ENCODE measurements at places on chromosomes 11 and 22.

DNA sequence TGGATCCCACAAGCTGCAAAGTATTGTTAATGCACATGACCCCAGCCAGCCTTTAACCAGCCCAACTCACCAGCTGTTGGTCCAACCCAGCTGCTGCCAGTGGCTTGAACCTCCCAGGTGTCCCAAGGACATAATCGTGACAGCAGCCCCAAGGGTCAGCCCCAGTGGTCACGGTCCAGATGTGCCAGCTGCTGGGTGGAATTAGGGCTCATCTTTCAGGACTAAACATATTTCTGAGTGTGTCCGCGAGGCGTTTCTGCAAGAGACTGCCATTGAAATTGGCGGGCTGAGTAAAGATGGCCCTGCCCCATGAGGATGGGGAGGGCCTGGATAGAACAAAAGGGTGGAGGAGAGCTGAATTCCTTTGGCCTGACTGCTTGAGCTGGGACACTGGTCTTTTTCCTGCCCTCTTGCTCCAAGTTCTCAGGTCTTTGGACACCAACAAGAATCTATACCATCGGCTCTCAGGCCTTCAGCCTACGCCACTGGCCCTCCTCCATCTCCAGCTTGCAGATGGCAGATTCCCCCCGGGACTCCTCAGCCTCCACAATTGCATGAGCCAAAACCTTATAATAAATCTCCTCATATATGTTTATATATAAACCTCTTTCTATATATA is 240.2 kb downstream of the MN1 start:
- no peak for DNase-seq

DNA sequence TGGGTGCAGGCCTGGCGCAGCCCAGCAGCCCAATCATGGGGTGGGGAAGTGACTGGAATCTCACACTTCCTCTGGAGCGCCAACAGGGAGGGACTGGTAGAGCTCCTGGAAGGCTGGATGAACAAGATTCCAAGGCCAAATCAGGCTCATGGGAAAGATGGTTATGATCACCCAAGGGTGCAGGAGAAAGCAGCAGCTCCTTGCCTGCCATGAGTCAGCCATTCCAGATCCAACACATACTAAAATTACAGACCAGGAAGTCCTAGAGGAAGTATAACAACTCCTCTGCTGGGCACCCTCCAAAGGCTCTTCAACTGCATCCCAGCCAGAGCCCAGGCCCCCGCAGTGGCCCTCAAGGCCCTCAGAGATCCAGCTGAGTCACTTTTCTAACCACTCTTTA is 427.3 kb downstream of the TENM4 start:
- DNase-seq: no peak

GRCh38 chr11:75946531-75947530 is 131.8 kb downstream of the UVRAG start:
- DNase-seq: no peak

DNA sequence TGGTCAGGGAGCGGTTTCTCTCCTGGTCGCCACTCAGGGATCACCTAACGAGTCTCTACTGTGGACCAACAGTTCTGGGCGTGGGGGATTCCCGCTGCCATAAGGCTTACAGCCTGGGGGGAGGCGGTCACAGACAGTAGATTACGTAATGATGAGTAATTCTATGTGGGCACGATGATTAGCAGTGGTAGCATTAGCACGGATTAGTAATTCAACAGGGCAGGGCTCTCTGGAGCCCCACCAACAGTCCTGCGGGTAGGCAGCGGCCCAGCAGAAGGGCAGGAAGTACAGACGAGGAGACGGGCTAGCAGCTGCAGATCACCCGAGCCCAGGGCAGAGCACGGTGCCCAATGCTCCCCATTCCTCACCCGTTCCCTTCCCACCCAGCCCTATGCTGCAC is 3.6 kb downstream of the SHISAL1 start:
- DNase-seq: no peak

- peak; percentile 29 for DNase-seq
Observed at GRCh38 chr22:43152357-43153071, 1.2 kb downstream of the TSPO start.

DNA sequence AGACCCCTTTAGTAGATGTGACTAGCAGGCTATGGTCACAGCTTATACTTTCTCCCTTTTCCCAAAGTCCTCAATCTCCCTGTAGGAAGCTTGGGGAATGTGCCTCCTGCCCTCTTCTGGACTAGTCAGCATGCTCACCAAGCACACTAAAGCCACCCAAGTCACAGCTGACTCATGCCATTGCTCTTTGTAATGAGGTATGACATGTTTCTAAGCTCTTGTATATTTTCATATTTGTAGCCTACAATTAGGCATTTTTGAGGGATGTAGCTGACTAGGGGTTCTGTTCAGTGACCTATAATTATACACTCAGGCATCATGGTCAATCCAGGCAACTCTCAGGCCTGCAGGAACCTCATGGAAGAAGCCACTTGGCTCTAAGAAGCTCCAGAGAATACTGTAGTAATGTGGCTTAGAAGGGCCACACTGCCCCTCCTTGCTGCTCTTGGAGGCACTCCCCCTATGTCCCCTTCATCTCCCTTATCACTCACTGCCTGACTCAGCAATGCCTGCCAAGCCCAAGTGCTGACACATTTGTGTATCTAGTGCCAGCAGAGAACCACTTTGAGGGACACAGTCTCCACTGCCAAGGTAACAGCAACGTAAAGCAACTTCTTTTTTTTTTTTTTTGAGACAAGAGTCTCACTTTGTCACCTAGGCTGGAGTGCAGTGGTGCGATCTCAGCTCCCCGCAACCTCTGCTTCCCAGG is 86.2 kb downstream of the RPL27A start:
- DNase-seq: no peak

- DNase-seq: no peak
Observed at GRCh38 chr11:18236664-18237356, at the start of gene SAA4. SAA4 (minus strand) TSS chr11:18236802; CDS start chr11:18235926, 876 bp downstream.

DNA sequence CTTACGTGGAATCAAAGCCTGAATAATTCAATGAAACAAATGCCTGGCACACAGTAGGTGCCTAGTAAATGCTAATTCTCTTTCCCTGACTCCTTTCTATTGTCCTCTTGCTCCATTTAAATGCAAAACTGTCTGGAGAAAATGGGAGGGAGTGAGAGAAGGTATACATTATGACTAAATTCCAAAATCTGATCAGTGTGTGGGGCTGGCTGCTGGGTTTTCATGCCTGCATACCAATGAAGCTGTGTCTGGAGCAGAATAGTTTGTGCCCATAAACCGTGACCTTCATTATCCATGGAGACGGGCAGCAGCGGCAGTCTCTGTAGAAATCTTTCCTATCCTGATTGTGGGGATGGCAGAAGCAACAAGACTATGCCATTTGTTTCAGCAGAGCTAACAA is 223.4 kb upstream of the ZBED5 start:
- no peak for DNase-seq

GRCh38 chr11:77127235-77127911 is 673 bp upstream of the MYO7A start:
- DNase-seq: no peak

DNA sequence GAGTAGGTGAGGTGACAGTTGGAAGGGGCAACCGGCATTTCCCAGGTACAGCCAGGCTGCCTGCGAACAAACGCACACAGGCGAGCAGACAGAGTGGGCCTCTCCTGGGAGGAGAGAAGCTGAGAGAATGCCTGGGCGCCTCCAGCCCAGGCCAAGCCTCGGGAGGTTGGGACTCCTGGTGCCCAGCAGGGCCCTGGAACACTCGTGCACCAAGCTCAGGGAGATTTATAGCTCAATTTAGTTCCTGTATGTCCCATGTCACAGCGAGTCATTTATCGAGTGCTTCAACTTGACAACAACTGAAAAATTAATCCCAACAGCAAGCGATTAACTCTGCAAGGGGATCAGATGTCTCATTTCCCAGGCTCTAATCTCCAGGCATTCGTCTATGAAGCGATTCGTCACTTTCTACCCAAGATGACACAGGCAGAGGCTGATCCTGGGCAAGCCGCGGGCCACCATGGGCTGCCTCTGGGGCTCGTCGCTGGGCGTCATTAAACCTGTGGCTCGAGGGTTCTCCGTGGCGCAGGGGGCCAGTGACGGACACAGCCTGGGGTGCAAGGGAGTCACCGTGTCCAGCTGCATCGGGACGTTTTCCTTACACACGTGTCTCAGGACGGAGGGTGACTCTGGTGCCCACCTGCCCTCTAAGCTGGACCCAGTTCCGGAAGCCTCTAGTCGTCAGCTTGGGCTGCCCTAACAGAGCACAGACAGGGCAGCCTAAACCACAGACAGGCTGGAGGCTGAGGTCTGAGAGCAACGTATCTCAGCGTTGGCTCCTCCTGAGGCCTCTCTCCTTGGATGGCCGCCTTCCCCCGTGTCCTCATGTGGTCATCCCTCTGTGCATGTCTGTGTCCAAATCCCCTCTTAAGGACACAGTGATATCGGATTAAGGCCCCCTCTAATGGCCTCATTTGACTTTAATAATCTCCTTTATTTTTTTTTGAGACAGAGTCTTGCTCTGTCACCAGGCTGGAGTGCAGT is 154.1 kb downstream of the CTTN start:
- DNase-seq: no peak

GRCh38 chr11:78633516-78634310 is 59.0 kb upstream of the NARS2 start:
- DNase-seq: no peak

- no peak for DNase-seq
Observed at GRCh38 chr11:76636826-76637460, 33.6 kb downstream of the LRRC32 start.

DNA sequence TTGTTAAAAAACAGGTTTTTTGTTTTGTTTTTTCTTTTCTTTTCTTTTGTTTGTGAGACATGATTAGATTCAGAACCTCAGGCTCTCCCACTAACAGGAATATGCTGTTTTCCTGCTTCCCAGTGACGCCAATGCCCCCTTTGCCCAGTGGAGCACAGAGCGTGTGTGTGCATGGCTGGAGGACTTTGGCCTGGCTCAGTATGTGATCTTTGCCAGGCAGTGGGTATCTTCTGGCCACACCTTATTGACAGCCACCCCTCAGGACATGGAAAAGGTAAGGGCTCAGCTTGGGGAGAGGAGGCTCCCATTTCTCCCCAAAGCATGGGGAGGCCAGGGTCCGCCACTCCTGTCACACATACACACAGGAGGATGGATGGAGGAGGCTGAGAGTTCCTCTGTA is 25.0 kb downstream of the CYB5R2 start:
- DNase-seq: no peak

GRCh38 chr11:70140711-70141485 is 62.2 kb upstream of the FADD start:
- DNase-seq: no peak

DNA sequence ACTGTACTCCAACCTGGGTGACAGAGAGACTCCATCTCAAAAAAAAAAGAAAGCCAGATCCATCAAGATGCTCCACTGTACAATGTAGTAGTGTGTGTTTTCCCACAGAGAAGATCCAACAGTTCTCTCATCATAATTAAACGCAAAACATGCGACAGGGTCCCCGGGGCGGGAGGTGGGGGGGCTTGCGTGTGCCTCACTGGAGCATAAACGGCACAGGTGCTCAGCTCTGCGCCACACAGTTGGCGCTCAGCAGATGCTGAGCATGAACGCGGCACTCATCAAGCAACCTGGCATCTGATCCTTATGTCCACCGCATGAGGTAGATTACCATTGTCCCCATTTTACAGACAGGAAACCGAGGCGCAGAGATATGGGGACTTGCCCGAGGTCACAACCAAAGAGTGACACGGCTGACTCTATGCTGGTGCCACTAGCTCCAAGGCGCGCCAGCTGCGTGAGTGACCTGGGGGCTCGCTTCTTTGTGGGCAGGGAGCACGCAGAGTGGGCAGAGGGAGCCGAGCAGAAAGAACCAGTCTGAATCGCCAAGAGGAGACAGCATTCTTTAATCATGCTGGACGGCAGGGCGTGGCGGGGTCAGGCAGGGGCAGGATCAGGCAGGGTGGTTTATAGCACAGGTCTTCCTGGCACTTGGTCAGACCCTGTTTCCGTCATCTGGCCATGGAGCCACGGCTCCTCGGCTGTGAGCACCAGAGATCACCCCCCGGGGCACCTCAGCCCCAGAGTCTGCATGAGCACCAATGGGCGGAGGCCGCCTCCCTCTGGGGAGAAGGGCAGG is 8.2 kb downstream of the C1QTNF6 start:
- no peak for DNase-seq

DNA sequence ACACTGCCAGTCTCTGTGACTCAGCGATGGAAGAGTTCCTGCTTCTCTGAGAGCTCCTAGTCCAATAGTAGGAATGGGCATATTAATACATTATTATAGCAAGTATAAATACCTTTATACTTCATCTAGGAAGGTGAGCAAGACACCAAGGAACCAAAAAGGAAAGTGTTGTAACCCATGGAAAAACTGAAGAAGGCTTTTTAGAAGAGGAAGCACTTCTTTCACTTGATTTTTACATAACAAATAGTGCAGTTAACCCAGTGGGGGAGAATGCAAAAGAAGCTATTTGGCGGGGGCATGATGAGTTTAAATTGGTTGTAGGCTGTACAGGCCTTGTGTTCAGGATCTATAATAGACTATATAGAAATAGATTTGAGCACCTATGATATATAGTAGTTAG is 31.2 kb upstream of the C11orf87 start:
- DNase-seq: no peak

- no peak for DNase-seq
Observed at GRCh38 chr11:123349382-123349781, 80.7 kb upstream of the GRAMD1B start.

DNA sequence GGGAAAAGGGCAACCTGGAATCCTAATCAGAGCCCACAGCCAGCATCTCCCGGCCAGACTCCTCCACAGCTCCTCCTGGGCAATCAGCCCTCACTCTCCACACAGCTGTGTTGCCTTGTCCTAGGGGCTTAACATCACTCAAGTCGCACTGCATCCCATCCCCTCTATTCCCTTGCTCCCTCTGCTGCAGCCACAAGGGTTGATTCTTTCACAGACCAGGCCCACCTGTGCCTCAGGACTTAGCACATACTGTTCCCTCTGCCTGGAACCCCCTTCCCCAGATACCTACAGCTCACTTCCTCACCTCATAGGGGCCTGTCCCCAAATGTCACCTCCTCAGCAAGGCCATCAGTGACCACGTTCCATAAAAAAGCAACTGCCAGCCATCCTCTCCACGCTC is 18.4 kb downstream of the SPATA19 start:
- DNase-seq: no peak

DNA sequence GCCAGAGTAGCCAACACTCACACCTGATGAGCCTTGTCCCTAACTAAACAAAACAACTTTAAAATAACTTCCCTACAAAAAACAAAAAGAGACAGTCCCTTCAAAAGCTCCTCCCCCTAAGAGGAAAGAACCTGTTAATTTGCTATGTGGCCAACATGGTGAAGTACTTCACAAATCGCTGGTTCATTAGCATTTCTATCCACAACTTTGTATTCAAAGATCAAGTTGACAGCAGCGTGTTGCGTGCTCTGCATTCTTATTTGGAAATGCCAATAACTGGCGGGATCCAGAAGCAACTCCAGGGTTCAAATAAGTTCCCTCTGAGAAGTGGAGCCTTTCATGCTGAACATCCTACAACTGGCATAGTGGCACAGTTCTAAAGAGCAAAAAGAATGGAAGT is 48.6 kb downstream of the CADM1 start:
- DNase-seq: no peak

GRCh38 chr22:32042924-32043323 is at the start of gene SLC5A1:
SLC5A1 (plus strand) TSS chr22:32043261; CDS start chr22:32043282, 21 bp downstream.
- DNase-seq: no peak

- no peak for DNase-seq
Observed at GRCh38 chr11:120147950-120148270, 10.0 kb upstream of the TRIM29 start.
